ENCODE measurements at places on chromosomes 1 and 21.

DNA sequence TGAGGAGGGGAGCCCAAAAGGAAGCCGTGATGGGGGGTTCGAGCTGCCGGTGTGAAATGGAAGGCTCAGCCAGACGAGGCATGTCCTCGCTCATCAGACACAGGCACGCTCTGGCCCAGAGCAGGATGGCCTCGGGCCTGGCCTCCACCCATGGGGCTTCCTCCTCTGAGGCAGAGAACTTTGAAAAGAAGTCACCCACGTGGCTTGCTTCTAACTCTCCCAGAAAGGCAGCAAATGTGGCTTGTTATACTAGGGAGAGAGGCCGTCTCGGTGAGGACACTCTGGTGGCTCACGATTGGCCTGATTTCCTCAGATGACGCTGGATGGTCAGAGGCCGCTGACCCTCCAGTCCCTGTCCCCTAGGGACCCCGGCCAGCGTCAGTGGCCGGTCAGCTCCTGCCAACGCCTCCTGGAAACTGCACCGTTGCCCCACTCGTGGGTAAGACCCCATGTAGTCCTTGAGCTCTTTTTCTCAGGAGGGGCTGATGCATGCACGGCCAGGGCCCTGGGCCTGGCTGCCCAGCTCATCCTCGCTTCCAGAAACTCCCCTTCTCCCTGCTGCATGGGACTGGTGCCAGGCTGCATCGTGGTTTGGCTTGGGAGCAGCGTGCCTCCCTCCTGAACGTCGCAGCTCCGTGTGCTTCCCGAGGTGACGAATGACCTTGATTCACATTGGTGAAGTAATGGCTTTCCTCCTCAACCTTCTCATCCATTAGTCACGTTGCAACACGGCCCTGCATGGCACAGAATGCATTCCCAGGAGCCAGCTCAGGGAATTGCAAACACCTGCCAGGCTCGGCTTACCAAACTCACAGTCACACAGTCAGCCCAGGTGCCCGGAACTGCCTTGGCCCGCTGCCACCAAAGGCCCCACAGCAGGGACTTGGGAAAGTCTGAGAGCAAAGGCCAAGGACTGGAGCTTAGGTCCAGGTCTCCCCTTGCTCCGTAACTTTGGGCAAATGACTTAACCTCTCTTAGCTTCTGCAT, 58.8 kb downstream of the TOMM20 start:
- DNase-seq, result peak; percentile 99

DNA sequence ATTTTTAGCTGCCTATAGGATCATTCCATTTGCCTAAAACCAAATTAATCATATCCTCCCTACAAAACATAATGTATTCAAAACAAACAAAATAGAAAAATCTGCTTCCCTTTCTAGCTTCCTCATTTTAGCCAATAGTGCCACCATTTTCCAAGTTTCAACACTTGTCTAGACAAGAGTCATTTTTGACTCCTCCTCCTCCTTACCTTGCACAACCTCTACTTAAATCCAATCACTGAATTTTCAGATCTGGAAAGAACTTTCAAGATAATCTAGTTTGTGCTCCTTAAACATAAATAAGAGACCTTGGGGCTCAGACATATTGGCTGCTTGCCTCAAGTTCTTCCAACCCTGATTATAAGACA, 7.4 kb downstream of the STX6 start:
- DNase-seq, result no peak

- DNase-seq, result no peak
Observed at GRCh38 chr21:14870853-14871149, 194.0 kb downstream of the NRIP1 start.

GRCh38 chr1:46002551-46003150, 129.8 kb downstream of the PIK3R3 start:
- no peak for DNase-seq

GRCh38 chr21:36949171-36950141, 17.0 kb downstream of the HLCS start:
- no peak for DNase-seq

- DNase-seq, result no peak
Observed at GRCh38 chr1:46448109-46448911, 41.3 kb upstream of the DMBX1 start.

DNA sequence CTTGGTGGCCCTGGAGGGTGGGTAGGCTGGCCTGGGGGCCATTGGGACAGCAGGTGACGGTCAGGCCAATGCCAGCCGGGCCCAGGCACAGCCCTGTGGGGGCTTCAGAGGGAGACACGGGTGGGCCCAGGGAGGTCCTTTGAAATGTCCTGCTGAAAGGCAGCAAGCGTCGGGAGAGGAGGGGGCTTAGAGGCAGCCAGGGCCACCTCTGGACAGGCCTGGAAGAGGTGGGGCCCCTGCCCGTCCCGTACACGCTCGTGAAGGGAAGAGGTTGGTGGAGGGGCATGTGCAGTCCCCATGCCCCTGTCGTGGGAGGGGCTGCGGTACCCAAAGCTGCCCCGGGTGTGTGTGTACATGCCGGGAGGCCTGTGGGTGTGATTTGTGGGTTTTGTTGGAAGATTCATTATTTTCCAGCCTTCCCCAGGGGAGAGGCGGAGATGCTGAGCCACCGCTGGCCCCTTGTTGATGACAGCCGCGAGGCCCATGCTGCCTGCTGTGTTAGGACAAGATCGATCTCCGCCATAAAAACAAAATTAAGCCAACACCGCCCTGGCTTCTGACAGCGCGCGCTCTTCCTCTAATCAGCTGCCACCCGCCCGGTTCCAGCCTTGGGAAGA, 3.4 kb upstream of the PLCH2 start:
- DNase-seq, result no peak

DNA sequence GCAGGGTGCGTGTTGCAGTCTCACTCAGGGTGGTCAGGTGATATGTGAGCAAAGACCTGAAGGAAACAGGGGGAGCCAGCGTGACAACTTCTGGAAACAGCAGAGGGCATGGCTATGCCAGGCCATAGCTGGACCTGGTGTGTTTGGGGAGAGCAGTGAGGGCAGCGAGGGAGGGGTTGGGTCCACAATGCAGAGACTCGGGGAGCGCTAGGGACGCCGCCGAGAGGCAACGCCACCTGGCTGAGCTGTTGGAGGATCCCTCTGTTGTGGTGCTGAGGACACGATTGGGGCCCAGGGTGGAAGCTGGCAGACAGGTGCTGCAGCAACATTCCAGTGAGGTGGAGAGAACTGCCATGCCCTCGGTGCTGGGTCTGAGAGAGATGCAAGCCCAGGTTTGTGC, 26.6 kb upstream of the LSS start:
- no peak for DNase-seq

DNA sequence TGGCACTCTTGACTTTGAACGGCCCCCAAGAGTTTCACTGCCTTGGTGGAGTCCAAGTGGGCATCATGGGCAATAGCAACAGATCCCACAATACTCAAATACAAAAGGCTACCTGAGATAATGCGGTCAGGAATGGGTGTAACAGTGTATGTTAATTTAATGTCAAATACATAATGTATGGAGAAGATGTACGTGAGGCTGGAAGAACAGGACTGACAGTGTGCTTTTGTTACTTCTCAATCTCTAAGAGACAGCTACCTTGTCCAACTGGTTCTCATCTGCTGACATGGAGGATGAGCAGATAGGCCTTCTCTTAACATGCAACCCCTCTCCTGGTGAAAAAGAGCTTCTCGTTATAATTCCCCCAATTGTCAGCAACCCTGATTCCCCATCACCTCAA, 167.2 kb downstream of the APP start:
- no peak for DNase-seq

GRCh38 chr1:98110674-98111073, 189.8 kb upstream of the DPYD start:
- peak; percentile 69 for DNase-seq

GRCh38 chr1:175580841-175581240, 162.6 kb downstream of the TNR start:
- no peak for DNase-seq

GRCh38 chr1:15323351-15323988, 76.4 kb downstream of the FHAD1 start:
- peak; percentile 74 for DNase-seq

DNA sequence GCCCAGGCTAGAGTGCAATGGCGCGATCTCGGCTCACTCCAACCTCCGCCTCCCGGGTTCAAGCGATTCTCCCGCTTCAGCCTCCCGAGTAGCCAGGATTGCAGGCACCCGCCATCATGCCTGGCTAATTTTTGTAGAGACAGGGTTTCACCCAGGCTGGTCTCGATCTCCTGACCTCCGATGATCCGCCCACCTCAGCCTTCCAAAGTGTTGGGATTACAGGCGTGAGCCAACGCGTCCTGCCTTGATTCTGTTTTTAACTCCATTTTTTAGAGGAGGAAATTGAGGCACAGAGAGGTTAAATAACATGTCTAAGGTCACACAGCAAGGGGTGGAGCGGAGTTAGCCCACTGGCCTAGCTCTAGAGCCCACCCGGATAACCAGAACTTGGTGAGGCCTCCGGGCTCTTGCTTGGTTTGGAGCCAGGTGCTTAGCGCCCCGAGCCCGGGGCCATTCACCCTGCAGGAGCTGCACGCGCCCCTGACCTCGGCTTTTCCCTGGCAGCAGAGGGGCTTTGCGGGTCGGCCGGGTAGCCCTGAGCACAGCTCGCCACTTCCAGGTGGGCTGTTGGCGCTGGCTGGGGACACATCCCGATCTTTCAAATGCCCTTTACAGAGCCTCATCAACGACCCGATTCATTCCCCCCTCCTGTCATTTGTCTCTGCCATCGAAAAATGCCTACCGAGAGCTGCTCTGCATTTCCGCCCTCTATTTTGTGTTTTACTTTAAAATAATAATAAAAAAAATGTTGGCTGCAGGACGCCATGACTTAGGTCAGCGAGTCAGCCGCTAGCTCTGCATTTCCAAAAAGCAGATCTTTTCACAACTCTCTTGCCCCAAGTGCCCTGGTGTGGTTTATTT, 11.2 kb downstream of the SIM2 start:
- peak; percentile 37 for DNase-seq

DNA sequence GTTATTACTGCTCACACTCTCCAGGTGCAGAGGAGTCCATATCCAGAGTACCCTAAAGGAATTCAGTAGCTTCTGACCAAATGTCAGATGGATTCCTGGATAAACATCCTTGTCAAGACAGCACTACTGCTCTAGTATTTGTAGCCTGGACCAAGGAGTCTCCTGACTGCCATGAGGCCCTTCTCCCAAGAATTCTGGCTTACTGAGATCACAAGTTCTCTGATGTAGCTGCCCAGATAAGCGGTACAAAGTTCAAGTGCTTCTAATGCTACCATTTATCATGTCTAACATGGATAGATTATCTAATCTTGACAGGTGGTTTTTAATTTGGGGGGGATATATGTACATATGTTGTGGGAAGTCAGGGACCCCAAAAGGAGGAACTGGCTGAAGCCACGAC, 196.6 kb upstream of the HMCN1 start:
- no peak for DNase-seq

DNA sequence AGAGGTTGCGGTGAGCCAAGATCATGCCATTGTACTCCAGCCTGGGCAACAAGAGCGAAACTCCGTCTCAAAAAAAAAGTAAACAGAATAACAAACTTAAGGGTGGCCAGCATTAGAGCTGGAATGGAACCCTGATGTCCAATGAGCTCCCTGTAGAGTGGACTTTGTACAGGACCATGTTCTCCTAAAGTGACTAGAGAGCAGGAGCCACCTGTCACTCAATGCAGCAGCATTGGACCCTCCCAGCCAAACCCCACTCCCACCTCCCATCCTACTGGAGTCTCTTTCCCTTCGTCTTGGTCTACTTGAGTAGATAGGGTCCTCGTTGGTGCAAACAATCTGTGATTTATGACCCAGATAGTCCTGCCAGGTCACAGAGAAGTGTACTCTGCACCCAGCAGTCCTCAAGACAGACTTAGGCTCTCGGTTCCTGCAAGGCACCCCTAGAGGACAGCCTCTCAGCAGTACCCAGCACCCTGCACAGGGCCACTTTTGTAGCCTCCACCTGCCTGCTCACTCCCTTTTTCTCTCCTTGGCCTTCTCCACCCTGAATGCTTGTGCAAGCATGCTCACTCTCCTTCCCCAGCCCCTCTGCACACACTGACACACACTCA, 69.2 kb upstream of the ZNF281 start:
- no peak for DNase-seq

GRCh38 chr1:201640624-201641023, 101.7 kb downstream of the NAV1 start:
- DNase-seq, result no peak

DNA sequence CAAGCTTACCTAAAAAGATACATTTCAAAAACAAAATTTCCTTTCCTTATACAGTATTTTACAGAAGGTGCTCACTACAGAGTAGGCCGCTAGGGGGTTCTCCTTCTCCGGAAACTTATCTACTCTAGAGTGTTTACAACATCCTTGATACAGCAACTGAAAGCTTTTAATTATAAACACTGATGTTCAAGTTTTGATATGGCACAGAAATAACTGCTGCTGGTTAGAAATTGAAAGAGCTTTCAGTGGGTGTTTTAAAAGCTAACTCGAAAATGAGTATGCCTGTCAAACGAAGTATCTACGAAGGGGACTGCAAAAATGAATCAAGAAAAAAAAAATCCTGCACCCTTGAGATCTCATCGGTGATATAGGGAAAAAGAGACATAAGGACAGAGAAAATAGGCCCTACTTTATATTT, 1.0 kb downstream of the YOD1 start:
- peak; percentile 58 for DNase-seq

- DNase-seq, result peak; percentile 35
Observed at GRCh38 chr1:165647970-165648369, 16.9 kb downstream of the MGST3 start.

- DNase-seq, result no peak
Observed at GRCh38 chr1:179545321-179545720, 30.4 kb downstream of the NPHS2 start.

GRCh38 chr1:27144049-27144748, 10.7 kb downstream of the SLC9A1 start:
- DNase-seq, result no peak

- DNase-seq, result no peak
Observed at GRCh38 chr1:63748046-63748580, 25.7 kb upstream of the ROR1 start.

DNA sequence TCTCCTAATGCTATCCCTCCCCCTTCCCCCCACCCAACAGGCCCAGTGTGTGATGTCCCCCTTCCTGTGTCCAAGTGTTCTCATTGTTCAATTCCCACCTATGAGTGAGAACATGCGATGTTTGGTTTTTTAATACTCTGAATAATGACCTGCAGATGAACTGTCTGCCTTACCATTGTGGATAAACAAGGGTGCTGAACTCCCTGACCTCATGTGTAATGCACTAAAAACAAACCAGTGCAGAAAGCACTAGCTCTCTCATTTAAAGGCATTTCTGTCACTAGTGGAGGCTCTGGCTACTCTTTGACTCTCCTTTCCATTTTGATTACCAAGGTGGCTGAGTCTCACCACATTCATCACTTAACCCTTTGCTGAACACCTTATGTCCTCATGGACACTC, 23.1 kb upstream of the TRAF3IP3 start:
- DNase-seq, result no peak

DNA sequence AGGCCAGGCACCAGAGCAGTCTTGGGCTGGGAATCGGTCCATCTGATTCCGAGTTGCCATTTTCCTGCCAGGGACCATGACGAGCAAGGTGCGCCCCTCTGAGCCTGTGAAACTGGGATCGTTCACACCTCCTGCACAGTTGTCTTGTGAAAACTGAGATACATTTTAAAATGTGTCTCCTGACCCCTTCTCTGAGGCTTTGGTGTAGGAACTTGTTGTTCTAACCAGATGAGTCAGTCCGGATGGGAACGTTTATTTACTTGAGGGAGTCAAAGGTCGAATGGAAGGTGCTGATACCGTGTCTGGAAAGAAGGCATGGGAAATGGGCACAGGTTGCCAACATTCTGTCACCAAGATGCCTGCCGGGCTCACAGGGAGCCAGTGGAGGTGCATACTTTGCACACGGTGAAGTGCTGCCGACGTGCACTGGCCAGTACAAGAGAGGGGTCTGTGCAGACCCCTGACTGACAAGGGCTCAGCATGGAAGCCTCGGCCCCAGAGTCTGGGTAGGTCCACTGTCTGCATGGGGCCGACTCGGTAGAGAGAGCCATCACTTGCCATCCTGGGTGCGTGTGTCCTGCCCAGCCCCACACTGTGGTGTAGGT, 7.4 kb upstream of the KCNN3 start:
- no peak for DNase-seq

Measured in kidney tubule cell (primary cell).